ENCODE measurements at places on chromosomes 11 and 22.
A peak's percentile ranks its signal among the peaks of the same experiment; 100 is the strongest.

GRCh38 chr22:36640106-36640672, 63.4 kb downstream of the CACNG2 start:
- no peak for DNase-seq

GRCh38 chr11:43269254-43269918, 42.4 kb upstream of the API5 start:
- no peak for DNase-seq

DNA sequence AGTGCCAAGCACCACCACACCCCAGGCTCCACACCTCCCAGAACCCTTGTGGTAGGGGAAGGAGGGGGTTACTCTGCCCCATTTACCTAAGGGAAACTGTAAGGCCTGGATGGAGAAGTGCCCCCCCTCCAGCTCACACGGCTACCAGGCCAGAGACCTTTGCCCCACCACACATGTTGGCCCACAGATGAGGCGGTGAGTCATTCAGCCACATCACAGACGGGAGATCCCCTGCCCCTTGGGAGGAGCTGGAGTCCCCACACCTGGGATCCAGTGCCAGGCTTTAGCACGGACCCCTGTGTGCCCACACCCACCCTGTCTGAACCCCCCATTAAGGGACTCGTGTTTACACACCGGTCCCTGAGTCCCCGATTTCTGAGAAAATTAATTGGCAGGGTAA, 24.9 kb downstream of the CDKN1C start:
- DNase-seq, result peak; percentile 16

DNA sequence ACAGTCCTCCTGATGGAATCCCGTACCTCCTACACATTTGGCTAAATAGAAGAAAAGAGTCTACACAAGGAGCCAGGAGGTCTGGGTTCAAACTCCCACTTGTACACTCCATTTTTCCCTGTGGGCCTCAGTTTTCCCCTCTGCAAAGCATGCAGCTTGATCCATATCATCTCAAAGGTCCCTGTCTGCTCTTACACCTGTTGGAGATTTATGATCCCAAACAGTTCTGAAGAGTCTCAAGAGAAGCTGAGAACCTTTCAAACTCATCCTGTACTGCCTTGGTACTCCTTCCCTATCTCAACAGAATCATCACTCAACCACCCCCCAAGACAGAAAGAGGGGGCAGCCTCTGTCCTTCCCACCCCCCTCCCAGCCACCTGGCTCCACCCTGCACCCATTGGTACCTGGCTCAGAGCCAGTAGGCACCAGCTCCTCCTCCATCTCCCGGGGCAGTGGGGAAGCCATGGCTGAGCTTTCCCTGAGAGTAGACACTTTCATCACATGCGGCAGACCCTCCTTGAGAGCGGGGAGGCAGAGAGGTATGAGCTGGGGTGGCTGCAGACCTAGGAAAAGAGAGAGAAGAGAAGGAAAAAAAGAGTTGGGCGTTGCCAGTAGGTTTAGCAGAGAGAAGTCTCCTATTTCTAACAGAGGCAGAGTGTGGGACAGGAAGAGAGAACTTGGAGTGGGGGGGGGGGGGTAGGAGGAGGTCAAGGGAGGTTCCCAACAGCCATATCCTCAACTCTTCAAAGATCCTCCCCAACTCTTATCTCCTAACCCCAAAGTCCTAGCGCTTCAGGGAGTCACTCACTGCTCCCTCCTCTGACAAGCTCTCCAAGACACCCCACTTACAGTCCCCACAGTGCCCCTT, 3.1 kb downstream of the TNKS1BP1 start:
- DNase-seq, result no peak

GRCh38 chr11:59771605-59772004, 16.4 kb downstream of the STX3 start:
- no peak for DNase-seq

DNA sequence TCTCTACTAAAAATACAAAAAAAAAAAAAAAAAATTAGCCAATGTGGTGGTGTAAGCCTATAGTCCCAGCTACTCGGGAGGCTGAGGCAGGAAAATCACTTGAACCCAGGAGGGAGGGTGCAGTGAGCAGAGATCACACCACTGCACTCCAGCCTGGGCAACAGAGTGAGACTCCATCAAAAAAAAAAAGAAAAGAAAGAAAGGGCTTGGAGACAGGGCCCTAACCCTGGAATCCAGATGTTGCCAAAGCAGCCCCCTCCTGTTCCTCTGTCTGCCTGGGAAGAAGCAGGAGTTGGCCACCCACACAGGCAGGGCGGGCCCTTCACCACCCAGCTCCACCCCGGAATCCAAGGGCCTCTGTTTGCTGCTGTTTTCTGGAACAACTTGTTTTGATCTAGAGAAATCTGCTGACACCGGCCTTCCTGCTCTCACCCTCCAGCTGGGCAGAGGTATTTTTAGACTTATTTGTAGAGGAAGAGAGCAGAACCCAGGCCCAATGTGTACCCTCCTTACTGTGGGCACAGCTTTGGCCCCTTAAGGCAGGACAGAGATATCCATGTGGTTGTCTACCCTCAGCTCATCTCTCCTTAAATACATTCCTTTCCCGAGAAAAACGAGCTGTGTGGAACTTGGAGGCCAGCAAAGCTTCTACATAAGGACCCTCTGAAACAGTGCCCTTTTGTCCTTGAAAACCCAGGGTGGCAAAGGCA, 2.7 kb upstream of the NEAT1 start:
- peak; percentile 74 for DNase-seq

- no peak for DNase-seq
Observed at GRCh38 chr11:69310934-69311766, 17.2 kb downstream of the MYEOV start.

Measured in RWPE1 (cell line).